ENCODE measurements at places on chromosomes 2 and 18.

DNA sequence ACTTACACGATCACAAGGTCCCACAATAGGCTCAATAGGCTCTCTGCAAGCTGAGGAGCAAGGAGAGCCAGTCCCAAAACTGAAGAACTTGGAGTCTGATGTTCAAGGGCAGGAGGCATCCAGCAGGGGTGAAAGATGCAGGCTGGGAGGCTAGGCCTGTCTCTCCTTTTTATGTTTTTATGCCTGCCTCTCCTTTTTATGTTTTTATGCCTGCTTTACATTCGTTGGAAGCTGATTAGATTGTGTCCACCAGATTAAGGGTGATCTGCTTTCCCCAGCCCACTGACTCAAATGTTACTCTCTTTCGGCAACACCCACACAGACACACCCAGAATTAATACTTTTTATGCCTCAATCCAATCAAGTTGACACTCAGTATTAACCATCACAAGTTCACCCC lies 9.9 kb upstream of the GYPC start:
- no peak for DNase-seq

GRCh38 chr2:197268786-197269584 lies 41.6 kb downstream of the ANKRD44 start:
- no peak for DNase-seq

DNA sequence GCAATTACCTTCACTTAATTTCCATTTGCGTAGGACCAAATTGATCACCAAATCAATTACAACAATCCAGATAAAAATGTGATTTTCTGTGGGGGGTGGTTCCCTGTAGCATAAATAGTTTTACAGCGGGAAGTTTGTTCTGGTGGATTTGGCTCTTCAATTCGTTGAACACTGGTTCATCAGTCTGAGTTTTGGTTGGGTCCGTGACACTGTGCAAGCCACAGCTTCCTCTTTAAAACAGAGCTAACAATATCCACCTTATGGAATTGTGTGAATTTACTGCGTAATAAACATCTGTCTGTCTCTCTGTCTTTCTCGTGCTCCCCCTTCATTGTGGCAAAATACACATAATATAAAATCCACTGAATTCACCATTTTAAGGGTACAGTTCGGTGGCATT lies 310.8 kb downstream of the TGIF1 start:
- DNase-seq = no peak

DNA sequence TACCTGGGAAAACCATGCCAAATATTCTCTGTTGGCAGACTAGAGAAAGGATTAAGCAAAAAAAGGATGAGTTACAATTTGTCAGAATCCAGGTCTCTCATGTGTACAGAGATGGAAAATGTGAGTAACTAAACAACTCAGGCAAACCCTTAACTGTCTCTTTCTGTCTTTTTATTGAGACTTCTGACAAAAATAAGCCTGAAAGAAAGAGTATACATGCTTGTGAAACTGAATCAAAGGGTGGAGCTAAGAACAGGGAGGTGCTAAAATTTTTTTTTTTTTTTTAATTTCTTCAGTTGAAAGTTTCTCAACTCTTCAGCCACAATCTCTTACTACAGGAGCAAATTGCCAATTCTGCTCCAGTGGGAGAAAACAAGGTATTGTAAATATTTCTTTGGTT lies at the start of gene SERPINB10:
SERPINB10 (plus strand) TSS at position 295 of the 400 bp plus-strand sequence. CDS start 7,553 bp downstream, outside the sequence.
- DNase-seq = no peak

GRCh38 chr2:69222953-69223658 lies 163.9 kb downstream of the GFPT1 start:
- no peak for DNase-seq

All from HTR-8/SVneo (cell line).